Chondrocyte (in vitro differentiated cells): ENCODE measurements at places on chromosomes 3 and 15. TPM values are rescaled to one million over a fixed set of nuclear protein-coding genes. Genes with fewer than 3 reads are reported as not detected.

- H3K27ac ChIP-seq, result no peak overlapping the region
- no peak overlapping the region for H3K4me3 ChIP-seq
- no peak for DNase-seq
- H3K36me3 ChIP-seq, result no peaks in the 10 kb centered on the region
- no peaks in the 10 kb centered on the region for H3K27me3 ChIP-seq
Measured at GRCh38 chr3:53816425-53816824, 29.8 kb downstream of the CHDH start.

- H3K27ac ChIP-seq, result no peak overlapping the region
- no peak for DNase-seq
- H3K4me3 ChIP-seq, result peak overlapping the region; percentile 52
- no peaks in the 10 kb centered on the region for H3K36me3 ChIP-seq
Measured at GRCh38 chr3:184381261-184382224, 1.7 kb downstream of the CHRD start.

DNA sequence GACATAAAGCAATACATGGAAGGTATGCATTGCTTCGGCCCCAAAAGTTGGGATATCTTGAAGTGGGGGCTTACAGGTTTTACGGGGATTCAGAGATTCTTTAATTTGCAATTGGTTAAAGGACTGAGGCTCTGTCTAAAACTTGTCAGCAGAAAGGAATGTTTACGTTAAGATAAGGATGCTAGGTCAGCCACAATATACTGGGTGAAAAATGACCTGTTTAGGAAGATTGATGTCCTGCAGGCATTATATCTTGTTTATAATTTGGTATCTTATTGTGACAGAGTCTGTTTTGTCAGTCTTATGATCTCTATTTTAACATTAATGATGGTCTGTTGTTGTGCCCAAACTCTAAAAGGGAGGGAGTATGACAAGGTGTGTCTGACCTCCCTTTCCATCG, 15.3 kb upstream of the CCNDBP1 start:
- H3K36me3 ChIP-seq, result peaks cover 16% of the 10 kb centered on the region
- no peak overlapping the region for H3K27ac ChIP-seq
- peaks cover 27% of the 10 kb centered on the region for H3K4me1 ChIP-seq
- no peaks in the 10 kb centered on the region for H3K27me3 ChIP-seq

DNA sequence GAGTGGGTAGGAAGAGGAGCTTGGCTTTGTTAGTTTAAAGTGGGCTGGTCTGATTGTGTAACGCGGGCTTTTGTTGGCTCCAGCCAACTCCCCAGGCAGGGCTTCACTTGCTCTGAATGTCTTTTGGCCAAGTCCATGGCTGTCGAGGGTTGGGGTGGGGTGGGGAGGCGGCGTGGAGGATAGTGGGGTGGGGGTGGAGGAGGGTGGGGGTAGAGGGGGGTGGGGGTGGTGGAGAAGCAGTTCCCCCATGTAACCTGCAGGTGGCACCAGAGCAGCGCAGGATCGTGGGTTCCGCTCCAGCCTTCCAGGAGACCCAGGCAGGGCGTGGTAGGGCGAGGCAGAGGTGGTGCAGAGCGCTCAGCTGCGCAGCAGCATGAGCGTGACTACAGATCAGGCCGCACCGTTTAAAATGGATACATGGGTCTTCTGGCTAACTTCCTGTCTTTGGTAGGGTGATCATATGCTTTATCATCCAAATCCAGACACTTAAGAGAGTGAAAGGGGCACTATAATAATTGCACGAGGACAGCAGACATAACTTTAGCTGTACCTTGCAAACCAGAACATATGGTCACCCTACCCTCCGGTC, 28.3 kb downstream of the GOLGA6A start:
- no peaks in the 10 kb centered on the region for H3K36me3 ChIP-seq
- H3K27ac ChIP-seq, result peak overlapping the region; percentile 65
- H3K4me1 ChIP-seq, result peaks cover 48% of the 10 kb centered on the region
- no peak for DNase-seq
- peak overlapping the region; percentile 32 for H3K4me3 ChIP-seq
- no peaks in the 10 kb centered on the region for H3K27me3 ChIP-seq

DNA sequence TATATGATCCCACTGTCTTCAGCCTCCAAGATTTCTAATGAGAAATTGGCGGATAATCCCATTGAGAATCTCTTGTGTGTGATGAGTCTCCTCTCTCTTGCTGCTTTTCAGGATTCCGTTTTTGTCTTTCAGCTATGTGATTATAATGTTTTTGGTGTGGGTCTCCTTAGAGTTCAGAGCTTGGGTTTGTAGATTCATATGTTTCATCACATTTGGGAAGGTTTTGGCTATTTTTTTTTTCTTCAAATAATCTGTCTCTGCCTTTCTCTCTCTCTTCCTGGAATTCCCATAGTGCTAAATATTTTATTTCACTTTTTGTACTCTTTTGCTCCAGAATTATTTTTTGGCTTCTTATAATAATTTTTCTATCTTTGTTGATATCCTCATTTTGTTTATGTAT, 40.4 kb downstream of the SACM1L start:
- H3K4me1 ChIP-seq, result peaks cover 20% of the 10 kb centered on the region
- H3K36me3 ChIP-seq, result peaks cover 26% of the 10 kb centered on the region
- no peak overlapping the region for H3K4me3 ChIP-seq
- peak overlapping the region; percentile 36 for H3K27ac ChIP-seq

DNA sequence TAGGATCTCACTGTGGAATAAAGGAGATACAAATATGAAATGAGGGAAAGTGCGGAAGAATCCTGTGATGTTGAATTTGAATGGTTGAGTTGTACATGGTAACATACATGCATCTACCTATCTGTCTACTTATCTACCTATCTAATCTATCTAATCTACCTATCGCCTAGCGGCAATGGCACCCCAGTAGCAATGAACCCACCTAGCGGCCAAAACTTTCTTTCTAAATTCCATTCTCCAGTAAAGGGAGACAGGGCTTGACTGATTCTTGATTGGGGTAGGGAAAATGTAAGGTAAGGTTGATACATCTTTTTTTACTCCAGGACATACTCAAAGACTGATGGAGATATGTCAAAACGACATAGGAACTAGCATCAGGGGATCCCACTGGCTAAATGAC, 345.0 kb downstream of the FHIT start:
- H3K4me3 ChIP-seq, result no peak overlapping the region
- no peaks in the 10 kb centered on the region for H3K36me3 ChIP-seq
- no peaks in the 10 kb centered on the region for H3K4me1 ChIP-seq

- DNase-seq, result no peak
- H3K4me3 ChIP-seq, result no peak overlapping the region
- H3K27ac ChIP-seq, result peak overlapping the region; percentile 89
- H3K4me1 ChIP-seq, result peaks cover 54% of the 10 kb centered on the region
- H3K27me3 ChIP-seq, result no peaks in the 10 kb centered on the region
Measured at GRCh38 chr3:53243165-53243564, 12.7 kb downstream of the TKT start.

DNA sequence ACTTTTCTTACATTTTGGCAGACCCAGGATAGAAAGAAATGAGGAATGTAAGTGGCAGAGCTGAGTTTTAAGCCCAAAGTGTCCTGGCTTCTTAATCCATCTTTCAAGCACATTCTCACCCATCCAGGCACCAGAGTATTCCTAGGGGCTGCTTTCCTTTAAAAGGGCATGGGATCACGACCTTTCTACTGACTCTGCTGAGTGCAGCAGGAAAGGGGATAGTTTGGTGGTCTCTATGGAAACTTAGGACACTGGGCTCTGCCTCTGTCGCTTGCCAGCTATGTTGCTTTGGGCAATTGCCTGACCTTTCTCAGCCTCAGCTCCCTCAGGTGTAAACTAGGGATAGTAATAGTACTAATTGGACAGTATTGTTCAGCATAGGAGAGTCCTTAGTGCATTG, 458.4 kb downstream of the PDCD6IP start:
- peaks cover 56% of the 10 kb centered on the region for H3K4me1 ChIP-seq
- H3K4me3 ChIP-seq, result no peak overlapping the region
- H3K27me3 ChIP-seq, result no peaks in the 10 kb centered on the region
- DNase-seq, result no peak

DNA sequence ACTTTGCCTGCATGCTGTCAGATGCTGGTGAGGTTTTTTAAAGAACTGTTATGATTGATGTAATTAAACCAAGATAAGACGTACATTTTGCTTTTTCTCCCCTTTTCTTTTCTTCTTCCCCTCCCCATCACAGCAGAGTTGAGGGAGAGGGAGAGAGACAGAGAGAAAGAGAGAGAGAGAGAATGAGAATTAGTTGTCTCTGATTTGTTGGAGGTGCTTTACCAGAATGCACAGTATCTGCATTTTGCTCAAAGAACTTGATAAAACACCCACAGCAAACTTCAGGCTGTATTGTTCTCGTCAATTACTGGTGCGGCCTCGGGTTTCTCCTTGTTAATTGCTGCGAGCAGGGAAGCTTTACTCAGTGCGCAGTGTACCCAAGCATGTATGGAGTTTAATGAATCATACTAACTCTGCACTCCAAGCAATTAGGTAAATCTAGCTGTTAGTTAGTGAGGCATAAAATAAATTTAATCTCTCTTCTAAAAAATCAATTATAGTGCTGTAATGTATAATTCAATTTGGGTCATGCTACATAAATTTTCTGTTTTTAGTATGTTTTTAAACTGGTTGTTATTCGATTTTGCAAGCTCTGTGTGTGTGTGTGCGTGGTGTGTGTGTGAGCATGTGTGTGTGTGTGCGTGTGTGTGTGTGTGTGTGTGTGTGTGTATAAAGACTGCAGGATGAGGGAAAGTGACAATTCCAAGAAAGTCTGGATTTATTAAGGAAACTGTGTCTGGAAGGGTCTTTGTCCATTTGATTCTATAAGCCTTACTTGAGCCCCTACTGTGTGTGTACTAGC, 273.4 kb downstream of the TLE3 start:
- peaks cover 1% of the 10 kb centered on the region for H3K27me3 ChIP-seq
- peaks cover 24% of the 10 kb centered on the region for H3K4me1 ChIP-seq
- no peak for DNase-seq

DNA sequence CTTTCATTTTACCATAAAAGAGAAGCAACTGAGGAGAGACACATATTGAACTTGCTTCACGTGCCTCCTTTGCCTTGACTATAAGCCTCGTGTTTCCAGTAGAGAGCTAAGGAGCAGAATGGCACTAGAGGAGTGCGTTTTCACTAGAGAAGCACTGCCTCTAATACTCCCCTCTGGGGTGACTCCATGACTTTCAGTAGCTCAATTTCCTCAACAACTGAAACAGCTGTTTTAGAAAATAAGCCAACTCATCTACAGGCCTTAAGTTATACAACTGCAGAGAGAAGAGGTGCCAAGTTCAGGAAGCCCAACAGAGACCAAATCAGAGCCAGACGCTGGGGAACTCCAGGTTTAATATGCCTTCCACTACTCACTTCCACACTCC, 1.9 kb downstream of the UBP1 start:
- H3K27ac ChIP-seq, result peak overlapping the region; percentile 89
- H3K4me1 ChIP-seq, result peaks cover 58% of the 10 kb centered on the region

DNA sequence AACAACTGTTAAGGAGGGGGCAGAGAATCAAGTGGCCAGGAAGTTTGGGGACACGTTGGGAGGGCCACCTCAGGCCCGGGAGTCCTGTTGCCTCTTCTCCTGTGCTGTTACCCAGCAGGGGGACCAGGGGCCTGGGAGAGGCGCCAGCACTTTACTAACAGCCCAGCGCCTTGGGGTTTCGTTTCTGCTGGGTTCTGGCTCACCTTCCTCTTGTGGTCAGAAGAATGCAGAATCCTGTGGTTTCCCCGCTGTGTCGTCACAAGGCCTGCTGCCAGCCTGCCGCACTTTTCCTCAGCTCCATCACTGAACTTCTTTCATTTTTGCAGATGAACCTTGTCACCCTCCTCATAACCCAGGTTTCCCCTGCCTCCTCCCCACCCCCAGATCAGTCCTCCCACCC, 67.7 kb downstream of the SLC30A4 start:
- H3K27ac ChIP-seq, result peak overlapping the region; percentile 81
- peaks cover 45% of the 10 kb centered on the region for H3K4me1 ChIP-seq

DNA sequence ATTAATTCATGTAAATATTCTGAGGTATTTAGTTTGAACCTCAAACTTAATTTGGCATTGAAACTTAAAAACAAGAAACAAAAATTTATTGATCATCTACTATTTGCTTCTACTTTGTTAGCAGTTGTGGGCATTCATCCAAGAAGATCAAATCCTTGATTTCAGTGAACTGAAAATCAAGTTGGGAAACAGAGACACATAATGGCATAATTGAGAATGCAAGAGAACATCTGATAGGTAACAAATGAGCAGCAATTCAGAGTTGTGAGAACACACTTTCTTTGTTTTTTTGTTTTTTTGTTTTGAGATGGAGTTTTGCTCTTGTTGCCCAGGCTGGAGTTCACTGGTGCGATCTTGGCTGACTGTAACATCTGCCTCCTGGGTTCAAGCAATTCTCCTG, 33.9 kb upstream of the MED12L start:
- H3K4me1 ChIP-seq, result no peaks in the 10 kb centered on the region
- no peaks in the 10 kb centered on the region for H3K36me3 ChIP-seq
- no peak overlapping the region for H3K4me3 ChIP-seq
- no peak for DNase-seq
- peaks cover 2% of the 10 kb centered on the region for H3K27me3 ChIP-seq

GRCh38 chr3:134145183-134145582, 105.5 kb downstream of the RYK start:
- no peaks in the 10 kb centered on the region for H3K27me3 ChIP-seq
- H3K36me3 ChIP-seq, result peaks cover 28% of the 10 kb centered on the region
- H3K4me1 ChIP-seq, result peaks cover 7% of the 10 kb centered on the region
- no peak for DNase-seq

DNA sequence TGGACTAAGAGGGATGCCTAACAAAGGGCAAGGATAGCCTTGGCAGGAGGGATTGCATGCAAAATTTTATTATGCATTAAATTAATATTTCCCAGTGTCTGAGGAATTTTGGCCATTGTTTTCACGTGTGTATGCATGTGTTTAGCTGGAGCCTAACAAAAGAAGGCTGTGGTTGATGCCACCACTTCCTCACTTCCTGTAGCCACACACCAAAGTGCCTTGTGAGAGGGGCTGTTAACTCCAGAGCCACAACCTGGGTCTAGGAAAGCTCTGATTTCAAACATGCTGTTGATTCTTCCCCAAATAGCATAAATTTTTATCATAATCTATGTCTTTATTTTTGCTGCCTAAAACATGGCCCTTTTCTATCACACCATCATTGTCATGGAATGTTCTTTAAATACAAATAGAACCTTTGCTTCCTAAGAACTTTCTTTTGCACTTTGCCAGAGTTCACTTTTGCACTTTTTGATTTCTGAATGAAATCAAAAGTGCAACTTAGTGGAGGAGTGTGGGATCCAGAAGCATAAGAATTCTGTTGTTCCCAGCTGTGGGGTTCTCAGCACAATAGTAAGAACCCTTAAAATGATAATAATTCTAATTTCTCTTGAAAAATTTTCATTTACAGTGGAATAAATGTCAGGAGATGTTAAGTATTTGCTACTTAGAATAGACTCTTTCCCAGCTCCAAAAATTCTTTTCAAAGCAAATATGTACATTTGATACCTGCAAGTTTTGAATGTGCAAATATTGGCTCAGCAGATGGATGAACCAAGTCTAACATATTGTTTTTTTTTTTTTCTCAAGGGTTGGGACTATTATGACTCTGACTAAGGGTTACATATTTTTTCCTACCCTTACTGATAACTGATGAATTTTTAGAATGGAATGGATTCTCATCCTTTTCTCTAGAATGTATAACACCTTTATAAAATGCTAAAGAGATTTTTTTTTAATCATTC, 35.6 kb upstream of the SPTSSB start:
- H3K36me3 ChIP-seq, result no peaks in the 10 kb centered on the region
- peaks cover 27% of the 10 kb centered on the region for H3K4me1 ChIP-seq
- no peak for DNase-seq
- no peak overlapping the region for H3K4me3 ChIP-seq
- no peak overlapping the region for H3K27ac ChIP-seq

Gene C3orf22
- total RNA-seq, result not detected in 3 replicates

Gene BMF
- 15.1 to 40.9 TPM (median 17.9 TPM) in 3 replicates for total RNA-seq

Gene CNTN4
- 0.38 to 6.0 TPM (median 0.52 TPM) in 3 replicates for total RNA-seq

Gene VGLL3
- 170 to 405 TPM (median 177 TPM) in 3 replicates for total RNA-seq

Gene ADAMTS7
- 111 to 144 TPM (median 113 TPM) in 3 replicates for total RNA-seq

Gene CASR
- not detected in 3 replicates for total RNA-seq

Gene ZNF710
- 6.7 to 14.4 TPM (median 12.9 TPM) in 3 replicates for total RNA-seq

Gene CILP
- 0.17 to 0.22 TPM (median 0.21 TPM) in 3 replicates for total RNA-seq

Gene ZPLD1
- not detected in 3 replicates for total RNA-seq

Gene HCN4
- total RNA-seq, result 0.05 TPM in 2 of 3 replicates, not detected in the other

Gene EXD1
- not detected in 3 replicates for total RNA-seq
